ENCODE measurements at places on chromosomes 1 and 21. TPM values are rescaled to one million over a fixed set of nuclear protein-coding genes. Genes with fewer than 3 reads are reported as not detected.

FAM72D gene
- total RNA-seq: 11.9 TPM

LRRIQ3 gene
- total RNA-seq: 0.33 TPM

SPATA21 gene
- not detected for total RNA-seq

NECTIN4 gene
- total RNA-seq: not detected

HTR6 gene
- total RNA-seq: not detected

CELA2B gene
- not detected for total RNA-seq

S100A9 gene
- not detected for total RNA-seq

CASZ1 gene
- 1.9 TPM for total RNA-seq

LCA5L gene
- total RNA-seq: 0.69 TPM

ATP1A4 gene
- not detected for total RNA-seq

RPE65 gene
- not detected for total RNA-seq

LCE1C gene
- not detected for total RNA-seq

CFHR4 gene
- not detected for total RNA-seq

SERBP1 gene
- 407 TPM for total RNA-seq

GRCh38 chr1:94425821-94426484, 7.8 kb downstream of the ABCD3 start:
- H3K36me3 ChIP-seq: no peaks in the 10 kb centered on the region
- no peak overlapping the region for H3K4me3 ChIP-seq
- H3K4me1 ChIP-seq: no peaks in the 10 kb centered on the region
- no peak for DNase-seq
- no peaks in the 10 kb centered on the region for H3K27me3 ChIP-seq

- H3K4me1 ChIP-seq: no peaks in the 10 kb centered on the region
- peak; percentile 65 for DNase-seq
- H3K36me3 ChIP-seq: no peaks in the 10 kb centered on the region
- no peaks in the 10 kb centered on the region for H3K27me3 ChIP-seq
Observed at GRCh38 chr1:15740924-15741850, 1.1 kb upstream of the TMEM82 start.

DNA sequence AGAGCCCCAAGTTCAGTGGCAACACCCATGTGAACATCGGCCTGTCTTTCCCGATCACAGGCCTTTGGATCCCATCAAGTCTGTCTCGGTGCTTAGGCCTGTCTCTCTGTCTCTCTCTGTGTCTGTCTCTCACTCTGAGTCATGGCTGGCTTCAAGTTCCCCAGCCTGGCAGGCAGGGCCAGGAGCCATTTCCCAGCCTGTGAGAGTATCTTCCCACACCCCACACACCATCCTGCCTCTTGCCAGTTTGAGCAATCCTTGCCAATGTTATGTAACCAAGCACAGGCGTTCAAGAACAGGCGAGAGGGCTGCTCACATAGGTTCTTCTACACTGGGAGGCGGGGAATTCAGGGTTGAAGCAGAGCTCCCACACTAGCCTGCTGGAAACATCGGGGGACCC, 70.0 kb upstream of the TMEM51 start:
- no peaks in the 10 kb centered on the region for H3K27me3 ChIP-seq
- no peak for DNase-seq

DNA sequence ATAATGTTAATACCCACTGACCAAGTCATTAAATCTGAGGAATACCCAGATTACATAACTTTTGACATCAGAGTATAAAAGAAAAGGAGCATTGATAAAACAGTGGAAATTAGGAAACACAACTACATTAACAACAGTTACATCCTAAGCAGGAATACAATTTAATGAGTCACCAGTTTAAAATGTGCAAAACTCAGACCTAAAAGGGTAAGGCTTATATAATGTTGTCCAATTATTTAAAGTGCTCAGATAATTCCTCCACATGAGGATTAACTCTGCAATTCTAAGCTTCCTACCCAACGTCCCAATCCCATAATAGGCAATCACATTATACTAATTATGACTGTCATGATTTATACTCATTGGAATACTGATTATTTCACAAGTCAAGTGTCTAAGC, 50.5 kb downstream of the ABL2 start:
- peaks cover 19% of the 10 kb centered on the region for H3K4me1 ChIP-seq
- peak; percentile 67 for DNase-seq
- no peaks in the 10 kb centered on the region for H3K27me3 ChIP-seq
- no peak overlapping the region for H3K27ac ChIP-seq
- no peaks in the 10 kb centered on the region for H3K36me3 ChIP-seq

GRCh38 chr1:7941437-7941793, 776 bp upstream of the TNFRSF9 start:
- no peaks in the 10 kb centered on the region for H3K4me1 ChIP-seq
- no peaks in the 10 kb centered on the region for H3K36me3 ChIP-seq
- DNase-seq: no peak
- no peak overlapping the region for H3K27ac ChIP-seq
- H3K27me3 ChIP-seq: peaks cover 15% of the 10 kb centered on the region

DNA sequence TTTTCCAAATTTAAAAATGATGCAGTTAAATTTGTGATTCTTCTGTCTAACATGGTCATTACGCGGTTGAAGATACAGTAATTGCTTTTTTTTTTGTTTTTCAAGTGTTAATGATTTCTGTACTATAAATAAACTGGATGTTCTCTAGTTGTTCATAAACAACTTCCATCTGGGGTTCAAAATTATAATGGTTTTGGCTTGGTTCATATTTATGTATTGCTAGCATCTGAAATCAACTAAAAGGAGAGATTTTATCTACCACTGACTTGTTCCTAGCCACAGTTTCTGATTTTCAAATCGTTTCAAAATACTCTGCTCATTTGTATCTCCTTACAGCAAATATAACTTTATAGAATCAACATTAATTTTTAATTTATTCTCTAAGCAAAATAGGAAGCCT, 35.2 kb upstream of the PLPPR4 start:
- peaks cover 12% of the 10 kb centered on the region for H3K27me3 ChIP-seq
- no peak for DNase-seq
- H3K27ac ChIP-seq: no peak overlapping the region
- no peak overlapping the region for H3K4me3 ChIP-seq
- no peaks in the 10 kb centered on the region for H3K36me3 ChIP-seq

DNA sequence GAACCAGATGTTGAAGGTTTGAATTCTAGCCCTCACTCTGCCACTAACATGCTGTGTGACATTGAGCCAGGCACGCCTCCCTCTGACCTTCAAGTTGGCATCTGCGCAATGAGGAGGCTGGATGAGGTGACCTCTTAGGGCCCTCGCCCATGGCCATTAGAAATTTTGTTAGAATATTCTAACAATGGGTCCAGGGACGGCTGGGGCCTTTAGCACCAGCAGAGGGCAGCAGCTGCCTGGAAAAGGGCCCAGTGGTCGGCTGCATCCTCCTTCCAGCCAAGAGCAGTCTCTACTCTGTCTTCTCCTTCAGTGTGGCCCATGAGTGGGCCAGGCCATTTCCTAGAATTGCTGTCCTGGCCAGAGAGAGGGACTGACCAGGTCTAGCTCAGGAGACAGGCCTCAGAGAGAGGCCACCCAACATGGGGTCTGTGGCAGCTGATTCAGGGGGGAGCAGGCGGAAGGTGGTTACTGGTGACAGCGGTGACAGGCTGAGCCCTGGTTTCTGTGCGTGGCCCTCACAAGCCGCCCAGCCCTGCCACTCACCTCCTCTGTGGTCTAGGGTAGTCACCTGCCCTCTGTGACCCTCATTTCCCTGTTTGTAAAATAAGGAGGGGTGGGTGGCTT, 101.3 kb upstream of the ACTL8 start:
- H3K36me3 ChIP-seq: no peaks in the 10 kb centered on the region
- DNase-seq: peak; percentile 45
- no peak overlapping the region for H3K27ac ChIP-seq
- no peak overlapping the region for H3K4me3 ChIP-seq
- H3K4me1 ChIP-seq: no peaks in the 10 kb centered on the region

DNA sequence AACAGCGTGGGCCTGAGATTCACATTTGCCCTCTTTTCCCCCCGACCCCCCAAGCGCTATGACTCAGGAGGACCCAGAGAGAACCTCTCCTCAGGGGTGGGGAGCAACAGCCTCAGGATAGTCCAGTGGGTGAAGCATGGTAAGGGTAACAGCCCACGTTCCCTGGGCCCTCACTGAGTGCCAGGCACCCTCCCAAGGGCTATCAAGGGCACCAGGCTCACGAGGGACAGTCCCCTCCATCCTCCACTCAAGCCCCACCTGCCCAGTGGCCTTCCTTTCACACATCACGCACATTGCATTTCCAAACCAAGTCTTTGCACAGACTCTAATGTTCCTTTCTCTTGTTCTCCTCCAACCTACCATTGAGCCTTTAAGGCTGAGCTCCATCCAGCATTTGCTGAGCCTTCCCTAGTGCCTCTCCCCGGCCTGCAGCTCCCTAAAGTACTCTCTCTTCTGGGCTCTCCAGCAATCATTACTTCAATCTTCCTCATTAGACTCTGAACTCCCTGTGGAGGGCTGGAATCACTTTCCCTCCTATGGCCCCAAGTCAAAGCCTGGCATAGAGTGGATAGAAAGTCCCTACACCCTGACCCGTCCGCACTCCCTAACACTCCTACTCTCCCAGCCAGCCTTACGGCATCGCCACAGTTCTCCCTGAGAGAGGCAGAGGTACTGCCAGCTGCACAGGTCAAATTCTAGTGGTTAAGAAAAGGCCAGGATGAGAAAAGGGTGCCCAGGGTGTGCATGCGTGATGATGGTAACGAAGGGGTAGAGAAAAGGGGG, 1.0 kb downstream of the AKR7A2 start:
- H3K27me3 ChIP-seq: no peaks in the 10 kb centered on the region
- peaks cover 22% of the 10 kb centered on the region for H3K36me3 ChIP-seq
- no peak for DNase-seq
- H3K27ac ChIP-seq: peak overlapping the region; percentile 78
- H3K4me3 ChIP-seq: peak overlapping the region; percentile 85
- H3K4me1 ChIP-seq: peaks cover 7% of the 10 kb centered on the region

DNA sequence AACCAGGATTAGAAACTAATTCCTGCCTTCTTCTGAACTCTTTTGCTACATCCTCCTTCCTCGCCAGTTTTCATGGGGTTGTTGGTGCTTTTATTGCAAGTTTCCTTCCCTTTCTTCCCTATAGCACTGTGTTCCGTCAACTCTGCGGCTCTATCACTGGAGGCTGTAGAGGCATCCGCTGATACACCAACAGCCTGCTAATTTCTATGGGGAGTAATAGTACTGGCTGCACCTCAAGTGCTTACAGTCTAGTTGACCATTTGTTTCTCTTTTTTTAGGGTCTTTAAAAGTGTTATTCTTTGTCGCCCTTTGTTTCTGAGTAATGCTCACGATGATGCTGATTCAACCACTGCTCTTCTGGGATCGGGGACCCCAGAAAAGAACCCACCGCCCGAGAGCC, 746 bp downstream of the MIS18A start:
- peak; percentile 22 for DNase-seq
- peaks cover 11% of the 10 kb centered on the region for H3K36me3 ChIP-seq
- peak overlapping the region; percentile 98 for H3K4me3 ChIP-seq
- H3K27me3 ChIP-seq: no peaks in the 10 kb centered on the region

DNA sequence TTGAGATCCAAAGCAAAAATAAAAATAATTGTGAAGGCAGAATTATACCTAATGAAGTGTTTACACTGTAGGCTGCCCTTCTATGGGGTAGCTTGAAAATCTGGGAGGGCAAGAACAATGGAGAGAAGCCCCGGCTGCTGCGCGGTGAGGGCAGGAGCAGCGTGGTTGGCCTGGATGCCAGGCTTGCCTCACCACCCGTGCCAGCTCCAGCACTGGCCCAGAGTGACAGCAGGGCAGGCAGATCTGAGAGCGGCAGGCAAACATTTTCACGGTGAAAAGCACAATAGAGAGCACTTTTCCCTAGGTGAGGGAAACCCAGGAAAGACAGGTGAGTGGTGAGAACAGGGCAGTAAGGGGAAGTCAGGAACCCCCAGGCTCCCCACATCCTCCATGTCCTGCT, 1.4 kb downstream of the PROK1 start:
- H3K4me3 ChIP-seq: no peak overlapping the region
- no peak overlapping the region for H3K27ac ChIP-seq
- no peaks in the 10 kb centered on the region for H3K36me3 ChIP-seq
- no peaks in the 10 kb centered on the region for H3K4me1 ChIP-seq
- peaks cover 64% of the 10 kb centered on the region for H3K27me3 ChIP-seq

DNA sequence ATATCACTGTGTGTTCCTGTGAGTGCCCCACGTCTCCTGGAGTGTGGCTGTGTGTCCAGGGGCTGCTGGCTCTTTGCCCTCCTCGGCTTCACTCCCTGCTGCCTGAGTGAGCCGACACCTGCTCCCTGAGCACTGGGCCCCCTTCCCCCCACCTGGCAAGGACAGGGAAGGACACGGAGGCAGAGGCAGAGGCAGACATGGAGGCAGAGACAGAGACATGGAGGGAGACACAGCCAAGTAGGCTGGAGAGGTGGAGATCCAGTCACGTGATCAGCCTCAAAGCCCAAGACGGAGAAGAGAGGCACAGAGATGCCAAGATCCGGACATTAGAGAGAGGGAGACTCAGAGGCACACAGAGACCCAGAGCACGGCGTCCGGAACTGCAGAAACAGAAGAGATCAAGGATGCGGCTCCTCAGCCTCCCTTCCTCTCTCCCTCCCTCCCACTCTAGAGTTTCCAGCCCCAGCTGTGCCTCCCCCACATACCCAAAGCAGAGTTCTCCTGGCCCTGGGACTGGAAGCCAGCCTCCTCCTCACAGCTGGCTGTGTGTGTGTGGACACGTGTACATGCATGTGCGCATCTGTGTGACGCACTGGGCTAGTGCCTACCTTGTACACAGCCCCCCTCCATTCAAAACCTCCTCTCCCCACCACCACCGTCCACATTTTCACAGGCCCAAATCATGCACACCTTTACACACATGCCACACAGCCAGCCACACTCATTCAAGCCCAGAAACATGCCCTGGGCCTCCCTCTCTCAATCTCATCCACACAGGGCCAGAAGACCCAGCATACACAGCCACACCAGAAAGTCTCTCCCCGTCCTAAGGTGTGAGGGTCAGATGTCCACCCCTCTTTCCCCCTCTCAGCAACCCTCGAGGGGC, 39.1 kb upstream of the WASF2 start:
- peaks cover 48% of the 10 kb centered on the region for H3K4me1 ChIP-seq
- H3K27ac ChIP-seq: no peak overlapping the region
- H3K4me3 ChIP-seq: no peak overlapping the region
- no peaks in the 10 kb centered on the region for H3K27me3 ChIP-seq
- DNase-seq: no peak
- H3K36me3 ChIP-seq: no peaks in the 10 kb centered on the region

GRCh38 chr1:87795615-87796337, 467.1 kb downstream of the LMO4 start:
- no peak overlapping the region for H3K4me3 ChIP-seq

DNA sequence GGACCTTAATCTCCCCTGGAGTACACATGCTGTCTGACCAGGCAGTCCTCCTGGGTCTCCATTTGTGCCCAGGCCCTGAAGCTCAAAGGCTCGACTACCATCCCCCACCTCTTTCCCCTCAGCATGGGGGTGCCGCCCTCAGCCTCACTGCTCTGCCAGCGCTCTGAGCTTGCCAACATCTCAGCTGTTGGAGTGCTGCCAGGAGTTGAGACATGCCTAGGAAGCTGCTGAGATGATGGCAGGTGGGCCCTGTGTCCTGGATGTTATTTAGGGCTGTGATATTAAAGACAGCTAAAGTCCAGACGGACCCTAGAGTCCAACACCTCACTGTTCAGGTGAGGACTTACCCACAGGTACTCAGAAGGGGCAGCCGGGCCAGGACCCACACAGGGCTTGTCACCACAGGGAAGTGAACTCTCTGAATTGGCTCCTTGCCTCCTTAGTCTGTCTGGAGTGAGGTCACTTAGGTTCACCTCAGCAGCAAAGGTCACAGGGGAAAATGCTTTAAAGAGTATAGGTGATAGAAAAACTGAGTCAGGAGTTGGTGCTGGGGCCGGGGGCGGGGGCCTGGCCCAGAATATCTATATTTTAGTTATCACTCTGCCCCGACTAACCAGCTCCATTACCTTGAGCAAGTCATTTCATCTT, 19.7 kb upstream of the KCNC4 start:
- DNase-seq: peak; percentile 52
- no peak overlapping the region for H3K4me3 ChIP-seq
- no peaks in the 10 kb centered on the region for H3K4me1 ChIP-seq
- no peak overlapping the region for H3K27ac ChIP-seq
- no peaks in the 10 kb centered on the region for H3K27me3 ChIP-seq

All from A673 (cell line).